ENCODE measurements at places on chromosomes 5 and 9.

DNA sequence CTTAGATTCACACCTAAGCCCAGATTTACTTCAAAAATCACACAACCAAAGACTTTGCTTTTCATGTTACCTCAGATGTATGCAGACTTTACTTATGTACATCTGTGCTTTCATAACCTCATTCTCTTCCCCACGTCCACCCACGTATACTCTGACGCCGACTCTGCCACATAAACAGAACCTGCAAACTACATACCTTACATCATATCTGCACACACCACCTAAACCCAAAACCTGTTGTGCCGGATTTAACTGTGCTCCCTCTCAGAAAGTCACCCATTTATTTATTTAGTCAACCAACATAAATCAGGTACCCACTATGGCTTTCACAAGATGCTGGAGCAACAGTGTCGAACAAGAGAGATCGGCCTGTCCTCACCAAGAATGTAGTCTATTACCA is 1.0 kb upstream of the DPYSL3 start:
- DNase-seq: no peak

DNA sequence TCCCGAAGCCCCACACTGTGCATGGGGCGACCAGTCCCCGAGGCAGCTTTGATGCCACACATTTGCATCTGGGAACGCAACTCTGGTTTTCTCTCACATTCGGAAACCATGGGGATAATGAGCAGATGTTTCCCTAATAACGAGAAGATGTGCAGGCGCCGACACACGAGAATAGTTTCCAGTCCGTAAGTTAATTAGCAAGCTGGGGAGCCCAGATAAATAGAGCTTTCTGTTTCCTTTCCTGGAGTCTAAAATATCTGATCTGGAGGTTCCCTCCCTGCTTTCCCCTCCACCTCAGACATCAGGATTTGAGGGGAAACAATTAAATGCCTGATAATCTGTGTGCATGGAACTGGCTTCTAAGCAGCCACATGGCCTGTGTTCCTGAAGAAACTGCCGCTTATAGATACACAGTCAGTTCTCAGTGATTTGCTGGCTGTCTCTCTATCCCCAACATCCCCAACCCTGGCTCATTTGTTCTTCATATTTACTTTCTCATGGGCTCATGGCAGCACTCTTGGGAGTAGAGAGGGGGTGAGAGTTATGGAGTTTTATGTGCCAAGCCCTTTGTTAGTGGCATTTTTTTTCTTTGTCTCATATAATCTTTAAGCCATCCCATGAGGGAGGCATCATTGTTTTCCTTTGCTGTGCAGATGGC is 62.8 kb downstream of the PDZD2 start:
- no peak for DNase-seq

DNA sequence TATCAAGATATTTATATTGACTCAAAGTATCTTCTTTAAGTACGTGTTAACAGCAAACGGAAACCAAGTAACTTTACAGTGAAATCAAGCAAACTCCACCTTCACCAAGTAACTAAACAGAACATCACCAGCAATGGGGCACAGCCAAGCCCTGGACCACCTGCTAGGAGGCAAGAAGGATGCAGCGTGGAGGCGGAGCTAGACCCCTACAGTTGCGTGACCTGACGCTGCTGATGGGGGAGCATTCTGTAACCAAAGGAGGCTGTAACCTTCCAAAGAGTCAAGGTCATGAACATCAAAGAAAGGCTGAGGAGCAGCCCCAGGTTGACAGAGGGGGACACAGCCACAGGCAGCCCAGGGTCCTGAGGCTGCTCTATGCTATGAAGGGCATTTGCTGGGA is 6.1 kb downstream of the VAV2 start:
- no peak for DNase-seq

GRCh38 chr5:135514116-135514515 is 21.6 kb downstream of the NEUROG1 start:
- DNase-seq: no peak

DNA sequence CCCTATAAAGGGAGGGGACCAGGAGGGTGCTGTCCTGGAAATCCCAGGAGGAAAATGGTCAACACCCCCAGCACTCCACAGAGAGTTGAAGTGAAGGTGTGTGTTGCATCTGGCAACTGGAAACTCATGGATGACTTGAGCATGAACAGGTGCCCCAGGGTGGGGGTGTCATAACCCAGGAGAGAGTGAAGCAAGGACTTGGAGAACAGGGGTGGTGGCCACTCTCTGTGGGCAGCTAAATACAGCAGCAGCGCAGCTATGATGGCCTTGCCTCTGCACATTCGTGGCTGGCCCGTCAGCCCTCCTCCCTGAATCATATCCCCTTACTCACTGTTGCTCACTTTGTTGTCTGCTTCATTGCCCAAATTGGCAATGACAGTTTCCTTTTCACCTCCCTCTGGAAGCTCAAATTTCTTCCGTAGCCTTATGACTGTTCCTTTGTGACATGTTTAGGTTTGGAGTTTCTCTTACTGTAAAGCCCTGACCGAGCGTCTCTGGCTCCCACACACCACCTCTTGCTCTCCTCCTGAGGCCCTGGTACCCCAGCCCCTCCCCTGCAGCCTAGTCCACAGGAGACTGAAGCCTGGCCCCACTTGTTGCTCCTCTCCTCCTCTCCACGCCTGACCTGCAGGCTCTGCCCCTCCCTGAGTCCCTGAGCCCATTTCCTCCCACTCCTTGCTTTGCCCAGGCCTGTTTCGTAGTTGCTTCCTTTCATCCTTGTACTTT is 185.8 kb downstream of the CD180 start:
- DNase-seq: peak; percentile 75

DNA sequence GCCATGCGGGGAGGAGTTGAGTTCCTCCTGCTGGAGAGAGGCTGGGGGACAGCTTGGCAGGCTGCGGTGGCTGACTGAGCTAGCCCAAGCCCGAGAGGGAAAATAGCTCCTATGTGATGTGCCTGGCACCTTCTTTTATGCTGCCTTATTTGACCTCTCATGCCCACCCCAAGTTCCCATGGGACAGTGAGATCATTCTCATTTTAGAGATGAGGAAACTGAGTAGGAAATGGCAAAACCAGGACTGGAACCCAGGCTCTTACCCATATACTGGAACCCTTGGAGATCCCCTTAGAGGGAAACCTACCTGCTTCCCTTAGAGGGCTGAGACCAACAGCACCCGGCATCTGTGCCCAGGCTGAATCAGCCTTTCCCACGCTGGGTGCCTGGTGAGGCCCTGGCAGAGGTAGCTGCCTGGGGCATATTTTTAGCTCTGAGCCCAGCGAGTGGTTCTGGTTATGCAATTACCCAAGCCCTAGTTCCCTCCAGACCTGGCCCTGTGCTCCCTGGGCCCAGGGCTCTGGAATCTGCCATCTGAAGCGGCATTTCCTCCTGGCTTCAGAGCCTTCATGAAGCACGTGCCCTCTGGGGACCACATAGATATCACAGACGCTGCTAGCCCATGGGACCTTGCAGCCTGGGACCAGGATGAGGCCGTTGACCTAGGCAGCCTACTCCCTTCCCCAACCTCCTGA is 23.6 kb downstream of the COL27A1 start:
- no peak for DNase-seq

GRCh38 chr9:133057553-133057952 is 4.2 kb upstream of the CEL start:
- no peak for DNase-seq

- DNase-seq: no peak
These were observed 3.1 kb downstream of the EGR1 start for GRCh38 chr5:138468133-138468965.

- no peak for DNase-seq
These were observed 158.9 kb downstream of the SAXO1 start for GRCh38 chr9:18874069-18874468.

GRCh38 chr5:65672796-65673195 is 48.0 kb downstream of the SHLD3 start:
- DNase-seq: peak; percentile 40

- DNase-seq: no peak
These were observed 47.2 kb downstream of the ZCCHC7 start for GRCh38 chr9:37167456-37168047.

DNA sequence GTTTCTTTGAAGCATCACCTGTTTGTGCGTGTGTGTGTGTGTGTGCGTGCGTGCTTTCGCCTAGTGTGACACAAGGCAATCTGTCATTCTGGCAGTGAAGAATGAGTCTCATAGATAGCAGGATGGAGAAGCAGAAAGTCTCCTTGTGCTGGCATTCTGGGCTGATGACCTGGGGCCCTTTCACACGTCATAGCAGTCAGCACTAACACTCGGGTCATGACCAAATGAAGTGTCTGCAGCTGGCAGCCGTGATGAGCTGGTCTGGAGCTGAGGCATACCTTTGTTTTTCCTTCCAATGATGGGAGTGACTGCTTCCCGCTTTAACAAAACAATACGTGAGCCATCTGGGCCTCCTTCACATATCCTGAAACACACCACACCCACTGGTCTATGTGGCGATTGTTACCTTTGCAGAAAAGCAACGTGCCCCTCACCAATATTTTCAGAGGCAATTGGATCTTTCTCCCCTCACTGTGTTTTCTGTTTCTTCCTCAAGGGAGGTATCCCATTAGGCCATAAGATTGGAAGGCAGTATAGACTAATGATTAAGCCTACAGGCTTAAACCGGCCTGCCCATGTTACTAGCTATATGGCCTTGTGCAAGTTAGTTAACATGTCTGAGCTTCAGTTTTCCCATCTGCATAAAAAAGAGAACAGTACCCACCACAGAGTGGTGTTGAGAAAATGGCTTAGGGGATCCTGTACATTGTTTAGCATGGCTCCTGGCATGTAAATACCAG is 88.8 kb downstream of the SREK1 start:
- peak; percentile 19 for DNase-seq

GRCh38 chr9:115058175-115058574 is 59.8 kb downstream of the TNC start:
- DNase-seq: no peak

DNA sequence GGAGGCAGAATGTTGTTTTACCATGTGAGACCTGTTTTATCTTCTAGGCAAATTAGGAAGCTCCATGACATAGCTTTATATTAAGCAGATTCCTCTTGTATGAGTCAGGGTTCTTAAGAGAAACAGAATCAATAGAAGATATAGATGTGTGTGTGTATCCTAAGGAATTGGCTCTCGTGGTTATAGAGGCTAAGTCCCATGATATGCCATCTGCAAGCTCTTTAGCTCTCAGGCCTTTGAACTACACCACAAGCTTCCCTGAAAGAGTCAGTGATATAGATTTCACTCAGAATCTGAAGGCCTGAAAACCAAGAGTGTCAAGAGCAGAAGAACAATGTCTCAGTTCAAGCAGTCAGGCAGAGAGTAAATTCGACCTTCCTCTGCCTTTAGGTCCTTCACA is 365.8 kb upstream of the ZNF608 start:
- DNase-seq: peak; percentile 57

- DNase-seq: peak; percentile 60
These were observed at the start of gene PCDHGC5 for GRCh38 chr5:141488591-141489561. PCDHGC5 (plus strand) TSS chr5:141489081; CDS start chr5:141489241, 160 bp downstream.

GRCh38 chr9:136954270-136955083 is 2.4 kb downstream of the LCN12 start:
- DNase-seq: no peak

DNA sequence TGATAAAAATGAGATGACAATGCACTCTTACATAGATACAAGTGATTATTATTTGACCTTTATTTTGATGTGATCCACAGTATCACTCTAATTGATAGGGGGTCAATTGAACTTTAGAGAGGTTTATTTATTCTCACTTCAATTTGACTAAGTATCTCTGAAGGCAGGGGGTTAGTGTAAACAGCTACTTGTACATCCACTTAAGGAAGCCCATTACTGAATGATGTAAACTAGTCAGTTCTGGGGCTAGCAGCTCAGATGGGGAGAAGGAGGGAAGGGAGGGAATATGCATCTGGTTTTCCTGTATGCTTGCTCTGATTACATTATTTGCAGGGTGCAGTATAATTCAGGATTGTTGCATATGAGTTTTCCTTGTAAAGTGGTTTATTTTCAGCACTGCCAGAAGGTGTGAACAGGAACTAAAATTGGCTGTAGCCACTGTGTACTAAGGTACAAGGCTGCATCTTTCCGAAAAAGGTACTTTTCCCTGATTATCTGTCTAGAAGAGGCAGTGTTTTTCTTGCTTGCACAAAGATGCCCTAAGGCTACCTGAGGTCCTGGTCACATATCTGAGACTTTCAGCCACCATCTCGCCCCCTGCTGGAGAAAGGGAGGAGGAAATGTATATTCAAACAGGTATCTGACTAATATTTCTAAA is 51.2 kb downstream of the MRPS27 start:
- DNase-seq: no peak

DNA sequence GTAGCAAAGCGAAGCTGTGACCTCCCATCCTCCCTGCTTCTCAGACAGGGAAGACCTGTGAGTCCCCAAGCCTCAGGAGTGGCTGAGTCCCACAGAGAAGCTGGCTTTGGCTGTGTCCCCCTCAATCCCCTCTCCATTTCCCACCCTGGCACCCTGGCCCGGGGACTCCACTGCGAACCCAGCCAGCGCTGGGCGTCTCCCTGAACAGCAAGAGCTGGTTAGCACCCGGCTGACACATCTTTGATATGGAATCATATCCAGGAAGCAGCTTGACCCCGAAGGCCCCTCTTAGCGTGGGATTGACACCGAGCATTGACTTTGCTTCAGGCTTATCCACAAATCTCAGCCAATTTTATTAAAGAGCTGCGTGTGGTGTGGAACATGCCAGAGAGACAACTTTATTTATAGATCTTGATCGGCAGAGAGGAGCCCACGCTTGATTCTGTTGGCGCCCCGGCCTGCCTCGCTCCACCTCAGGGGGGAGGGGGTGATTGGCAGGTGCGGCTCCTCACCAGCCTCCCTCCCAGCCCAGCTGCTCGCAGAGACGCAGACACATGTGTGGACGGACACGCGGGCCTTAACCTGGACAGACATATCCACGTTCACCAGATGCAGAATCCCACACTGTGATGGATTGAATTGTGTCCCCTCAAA is 120.7 kb upstream of the MVB12B start:
- DNase-seq: no peak

DNA sequence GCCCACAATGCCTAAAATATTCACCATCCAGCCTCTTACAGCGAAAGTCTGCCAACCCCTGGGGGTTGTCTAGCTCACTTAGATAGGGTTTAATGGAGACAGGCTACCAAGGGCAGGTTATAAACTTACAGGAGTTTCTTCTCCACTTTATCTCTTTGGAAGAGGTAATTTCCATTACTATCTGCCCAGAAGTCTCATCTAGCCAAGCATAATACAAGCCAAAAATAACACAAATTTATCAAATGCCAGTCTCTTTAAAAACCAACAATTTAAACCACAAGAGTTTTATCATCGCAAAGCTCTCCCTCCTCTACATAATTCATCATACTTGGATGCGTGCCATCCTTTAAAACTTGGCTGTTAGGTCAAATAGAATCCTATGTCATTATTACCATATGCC is 6.2 kb downstream of the RBM22 start:
- no peak for DNase-seq

Measured in skeletal muscle cell (primary cell).